SJSA1 (cell line): ENCODE measurements at places on chromosomes 6 and 20. TPM values are rescaled to one million over a fixed set of nuclear protein-coding genes. Genes with fewer than 3 reads are reported as not detected.

GRCh38 chr6:130849594-130849993 lies 22.4 kb downstream of the SMLR1 start:
- DNase-seq = no peak
- peaks cover 36% of the 10 kb centered on the region for H3K36me3 ChIP-seq
- no peak overlapping the region for H3K27ac ChIP-seq
- peaks cover 24% of the 10 kb centered on the region for H3K4me1 ChIP-seq
- H3K27me3 ChIP-seq = no peaks in the 10 kb centered on the region

DNA sequence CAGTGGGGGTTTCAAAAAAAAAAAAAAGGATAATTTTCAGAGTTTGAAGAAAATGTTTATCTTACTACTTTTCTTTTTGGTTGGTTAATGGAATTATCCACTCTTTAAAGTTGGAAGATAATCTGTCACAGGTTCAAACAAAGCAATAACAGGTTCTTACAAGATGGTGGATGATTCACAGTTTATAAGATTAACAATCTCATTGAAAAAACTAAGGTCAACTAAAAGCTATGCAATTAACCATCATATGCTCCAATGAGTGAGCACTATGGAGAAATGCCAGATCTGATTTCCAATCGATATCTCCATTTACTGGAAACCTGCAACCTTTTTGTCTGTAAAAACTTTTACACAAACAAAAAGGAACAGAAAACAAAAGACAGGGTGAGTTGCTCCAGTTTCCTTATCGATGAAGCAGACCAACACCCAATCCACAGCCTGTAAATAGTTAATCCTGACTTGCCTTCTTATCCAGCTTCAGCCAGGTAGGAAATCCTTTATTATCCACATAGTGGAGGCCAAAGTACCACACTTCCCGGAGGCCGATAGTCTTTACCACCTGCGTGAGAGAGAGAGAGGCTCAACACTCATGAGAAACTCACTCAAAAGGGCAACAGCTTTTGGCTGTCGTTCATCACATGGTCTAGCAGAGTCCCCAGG lies 32.4 kb downstream of the EZR start:
- peaks cover 13% of the 10 kb centered on the region for H3K4me1 ChIP-seq
- H3K27me3 ChIP-seq = no peaks in the 10 kb centered on the region
- H3K36me3 ChIP-seq = peaks cover 88% of the 10 kb centered on the region
- no peak overlapping the region for H3K27ac ChIP-seq
- DNase-seq = no peak
- no peak overlapping the region for H3K4me3 ChIP-seq

GRCh38 chr6:7432391-7433120 lies 42.9 kb downstream of the RIOK1 start:
- H3K36me3 ChIP-seq = no peaks in the 10 kb centered on the region
- no peaks in the 10 kb centered on the region for H3K27me3 ChIP-seq
- H3K27ac ChIP-seq = no peak overlapping the region
- no peak for DNase-seq
- no peaks in the 10 kb centered on the region for H3K4me1 ChIP-seq

GRCh38 chr6:1837826-1838225 lies 228.1 kb downstream of the FOXC1 start:
- DNase-seq = no peak
- peaks cover 61% of the 10 kb centered on the region for H3K4me1 ChIP-seq
- no peaks in the 10 kb centered on the region for H3K27me3 ChIP-seq
- H3K36me3 ChIP-seq = no peaks in the 10 kb centered on the region
- H3K27ac ChIP-seq = no peak overlapping the region

The PHACTR3 gene
- total RNA-seq = not detected in 2 replicates

GRCh38 chr6:13472099-13472498 lies 15.3 kb downstream of the GFOD1 start:
- H3K4me1 ChIP-seq = peaks cover 15% of the 10 kb centered on the region
- H3K36me3 ChIP-seq = peaks cover 7% of the 10 kb centered on the region; the same call in 1 of the 2 replicates
- H3K27me3 ChIP-seq = no peaks in the 10 kb centered on the region

The BNIP5 gene
- not detected in 2 replicates for total RNA-seq
